ENCODE measurements at places on chromosomes 7 and 10.

DNA sequence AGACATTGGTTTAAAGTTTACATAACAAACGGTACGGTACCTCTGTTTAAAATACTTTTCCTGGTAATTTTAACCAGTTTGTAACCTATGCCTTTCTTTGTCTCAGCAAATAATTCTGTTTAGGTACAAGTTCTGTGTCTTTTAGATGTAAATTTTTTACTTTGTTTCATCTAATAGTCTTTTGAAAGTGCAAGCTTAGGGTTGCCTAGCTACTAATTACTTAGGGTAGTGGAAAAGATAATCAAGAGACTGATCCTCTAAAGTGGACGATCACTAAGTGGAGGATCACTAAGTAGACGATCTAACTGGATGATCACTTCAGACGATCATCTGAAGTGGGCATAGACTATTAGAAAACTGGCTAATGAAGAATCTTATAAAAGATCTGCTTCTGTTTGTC is 16.1 kb upstream of the FKBP9 start:
- DNase-seq, result no peak

DNA sequence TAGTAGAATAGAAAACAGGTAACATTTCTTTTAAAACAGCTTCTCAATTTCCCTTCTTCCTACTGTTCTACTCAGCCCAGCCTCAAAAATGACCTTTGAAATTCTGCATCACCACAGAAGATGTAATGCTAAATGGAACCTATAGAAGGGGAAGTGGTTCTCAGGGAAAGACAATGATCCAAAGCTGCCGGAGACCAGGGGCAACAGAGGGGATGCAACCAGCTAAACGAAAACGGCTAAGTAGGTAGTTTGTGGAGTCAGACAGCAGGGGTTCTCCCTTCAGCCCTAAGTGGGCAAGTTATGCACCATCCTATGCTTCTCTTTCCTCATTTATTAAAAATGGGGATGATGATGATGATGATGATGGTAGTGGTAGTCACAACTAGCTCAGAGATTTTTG is 214.3 kb downstream of the ELMO1 start:
- no peak for DNase-seq

DNA sequence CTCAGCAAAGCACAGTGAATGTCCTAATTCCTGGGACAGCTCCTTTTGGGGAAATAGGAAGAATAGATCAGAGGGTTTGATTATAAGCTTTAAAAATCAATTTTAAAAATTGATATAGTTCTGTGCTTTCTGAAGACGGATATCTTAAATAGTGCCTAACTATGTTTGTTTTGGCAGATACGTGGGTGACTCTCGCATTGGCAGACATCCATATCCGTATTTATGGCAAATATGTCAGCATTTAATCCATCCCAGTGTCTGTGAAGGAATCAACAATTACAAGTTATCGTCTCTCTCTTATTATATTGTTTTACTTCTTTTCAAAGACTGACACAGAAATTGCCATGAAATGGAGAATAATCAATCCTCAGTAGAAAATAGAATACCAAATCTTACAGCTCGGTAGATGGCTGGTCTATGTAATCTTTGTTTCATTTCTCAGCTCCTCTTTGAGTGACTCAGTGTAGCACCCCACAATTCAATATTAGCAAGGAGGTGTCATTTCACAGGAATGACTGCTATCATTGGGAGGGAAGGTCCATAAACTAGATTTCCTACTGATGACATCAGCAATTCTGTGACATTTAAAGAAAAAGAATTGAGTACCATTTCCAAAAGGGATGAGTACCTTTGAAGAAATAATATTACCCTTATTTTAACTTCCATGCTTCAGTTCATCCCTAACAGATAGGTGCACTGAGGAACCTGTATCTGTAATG is 186.4 kb upstream of the NFE2L3 start:
- DNase-seq, result no peak

DNA sequence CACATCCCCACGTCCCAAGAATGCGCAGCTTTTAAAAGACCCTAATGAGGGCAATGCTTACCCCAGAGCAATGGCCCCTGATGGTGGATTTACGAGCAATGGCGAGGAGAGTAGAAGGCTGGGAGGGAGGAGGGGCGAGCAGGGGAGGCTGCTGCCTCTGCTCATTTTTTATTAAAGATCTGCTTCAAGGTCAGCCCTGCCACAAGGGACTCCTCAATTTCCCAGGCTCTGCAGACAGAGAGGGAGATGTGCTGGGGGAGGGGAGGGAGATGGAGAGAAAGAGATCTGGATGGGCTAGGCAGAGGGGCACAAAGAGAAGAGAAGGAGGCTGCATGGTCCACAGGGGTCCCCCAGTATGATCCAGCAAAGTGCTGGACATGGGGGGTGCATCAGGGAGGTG is 7.8 kb upstream of the SRRM3 start:
- DNase-seq, result no peak
